NCI-H510A treated with DMSO at 0.1 percent for 48 hours (cell line): ENCODE measurements at places on chromosomes 5 and 9.

- no peak for DNase-seq
Measured at GRCh38 chr5:52746539-52746938, 41.2 kb upstream of the ITGA1 start.

DNA sequence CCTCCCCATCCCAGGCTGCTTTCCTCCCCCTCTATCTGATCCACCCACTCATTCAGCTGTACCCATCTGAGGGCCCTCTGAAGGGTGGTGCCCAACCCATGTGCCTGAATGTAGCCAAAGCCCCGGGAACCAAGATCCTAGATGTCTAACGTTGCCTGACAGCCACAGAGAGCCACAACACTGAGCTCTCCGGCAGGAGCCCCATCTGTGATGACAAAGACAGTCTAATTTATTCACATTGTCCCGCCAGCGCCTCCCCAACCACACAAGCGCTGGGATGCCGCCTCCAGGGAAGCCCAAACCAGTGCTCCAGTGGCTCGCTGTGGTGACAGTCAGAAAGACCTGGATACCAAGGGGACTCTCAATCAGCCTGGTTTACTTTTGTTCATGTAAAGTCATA lies 8.4 kb downstream of the IGFBPL1 start:
- no peak for DNase-seq

- peak; percentile 92 for DNase-seq
Measured at GRCh38 chr9:69104830-69105527, 69.1 kb upstream of the TJP2 start.

- DNase-seq, result no peak
Measured at GRCh38 chr5:141821430-141821925, 56.7 kb downstream of the PCDH1 start.

DNA sequence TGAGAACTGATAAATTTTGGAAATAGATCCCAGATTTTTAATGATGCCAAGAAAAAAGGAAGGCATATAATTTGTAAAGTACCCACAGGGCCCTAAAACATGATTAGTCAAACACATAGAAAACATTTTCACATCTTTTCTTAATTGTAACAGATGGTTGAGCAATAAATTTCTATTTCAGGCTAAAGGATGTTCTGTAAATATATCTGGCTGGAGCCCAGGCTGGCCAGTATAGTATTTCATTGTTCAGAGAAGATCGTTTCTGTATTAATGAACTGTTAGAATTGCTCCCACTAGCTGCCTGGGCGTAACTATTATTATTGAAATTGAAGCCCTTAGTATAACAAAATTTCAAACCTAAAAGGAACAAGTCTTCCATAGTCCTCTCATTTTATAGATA lies 105.3 kb upstream of the SMC2 start:
- no peak for DNase-seq

DNA sequence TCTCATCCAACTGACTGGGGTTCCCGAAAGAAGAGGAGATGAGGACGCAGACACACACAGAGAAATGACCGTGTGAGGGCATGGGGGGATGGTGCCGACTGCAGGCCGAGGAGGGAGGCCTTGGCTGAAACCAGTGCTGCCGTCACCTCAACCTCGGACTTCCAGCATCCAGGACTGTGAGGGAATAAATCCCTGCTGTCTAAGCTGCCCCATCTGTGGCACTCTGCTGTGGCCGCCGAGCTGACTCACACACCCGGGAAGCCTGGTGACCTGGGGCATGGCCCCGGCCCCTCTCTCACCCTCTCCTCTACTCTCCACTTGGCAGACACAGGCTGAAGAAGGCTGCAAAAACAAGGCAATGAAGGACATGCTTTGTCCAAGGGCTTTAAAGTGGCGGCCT lies 4.4 kb upstream of the COL5A1 start:
- DNase-seq, result no peak
